ENCODE measurements at places on chromosomes 4 and X.

DNA sequence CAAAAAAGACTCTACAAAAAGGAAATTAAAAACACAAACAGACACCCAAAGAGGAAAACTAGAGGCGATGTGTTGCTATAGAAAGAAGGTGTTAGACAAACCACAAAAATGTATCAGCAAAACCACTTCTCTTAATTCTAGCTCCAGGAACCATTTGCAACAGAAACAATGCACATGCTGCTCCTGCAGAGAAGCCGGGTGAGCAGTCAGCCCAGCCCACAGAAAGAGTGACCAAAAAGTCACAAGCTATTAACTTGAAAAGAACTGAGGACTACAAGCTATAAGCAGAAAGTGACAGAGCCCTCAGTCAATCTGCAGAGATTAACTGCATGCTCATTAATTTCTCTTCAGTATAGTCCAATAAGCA is 96.2 kb upstream of the KLHL13 start:
- DNase-seq = no peak

- DNase-seq = no peak
Observed at GRCh38 chr4:138110815-138111214, 131.3 kb downstream of the SLC7A11 start.

DNA sequence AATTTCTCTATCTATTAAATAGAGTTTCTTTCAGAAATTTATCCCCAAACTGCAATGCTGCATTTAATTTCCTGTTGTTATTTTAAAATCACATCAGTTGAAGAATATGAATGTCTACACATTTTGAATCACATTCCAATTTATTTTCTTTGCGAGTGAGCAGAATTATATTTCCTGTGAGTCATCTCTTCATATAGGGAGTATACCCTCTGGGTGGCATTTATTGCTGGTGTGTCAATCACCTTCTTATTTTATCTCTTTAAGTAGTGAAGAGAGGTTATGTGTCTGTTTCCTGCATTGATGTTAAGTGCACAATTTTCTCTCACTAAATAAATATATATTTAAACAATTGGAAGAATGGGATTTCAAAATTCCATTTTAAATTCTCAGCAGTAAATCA is 511.0 kb upstream of the ATOH1 start:
- DNase-seq = no peak

- DNase-seq = no peak
Observed at GRCh38 chr4:139735381-139736273, 70.0 kb downstream of the MGST2 start.

GRCh38 chr4:78496021-78496643 is 55.4 kb upstream of the ANXA3 start:
- no peak for DNase-seq

DNA sequence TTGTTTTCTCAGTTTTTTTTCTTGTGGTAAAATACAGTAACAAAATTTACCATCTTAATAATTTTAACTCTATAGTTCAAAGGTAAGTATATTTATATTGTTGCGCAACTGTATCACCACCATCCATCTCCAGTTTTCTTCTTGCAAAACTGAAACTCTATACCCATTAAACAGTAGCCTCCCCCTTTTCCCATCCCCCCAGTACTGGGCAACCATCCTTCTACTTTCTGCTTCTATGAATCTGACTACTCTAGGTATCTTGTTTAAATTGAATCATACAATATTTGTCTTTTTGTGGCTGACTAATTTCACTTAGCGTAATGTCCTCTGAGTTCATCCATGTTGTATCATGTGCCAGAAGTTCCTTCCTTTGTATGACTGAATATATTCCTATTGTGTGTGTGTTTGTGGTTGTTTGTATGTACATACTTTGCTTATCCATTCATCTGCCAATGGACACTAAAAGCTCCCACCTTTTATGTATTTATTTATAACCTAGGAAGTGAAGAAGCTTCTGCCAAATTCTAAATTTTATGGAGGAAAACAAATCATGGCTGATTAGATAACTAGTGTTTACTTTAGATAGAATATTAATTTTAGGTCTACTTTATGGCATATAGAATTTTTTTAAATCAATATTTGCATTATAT is 10.0 kb downstream of the ABHD18 start:
- no peak for DNase-seq

- no peak for DNase-seq
Observed at GRCh38 chr4:105924341-105924740, 29.1 kb downstream of the NPNT start.

- no peak for DNase-seq
Observed at GRCh38 chr4:67575232-67576058, 16.9 kb downstream of the STAP1 start.

DNA sequence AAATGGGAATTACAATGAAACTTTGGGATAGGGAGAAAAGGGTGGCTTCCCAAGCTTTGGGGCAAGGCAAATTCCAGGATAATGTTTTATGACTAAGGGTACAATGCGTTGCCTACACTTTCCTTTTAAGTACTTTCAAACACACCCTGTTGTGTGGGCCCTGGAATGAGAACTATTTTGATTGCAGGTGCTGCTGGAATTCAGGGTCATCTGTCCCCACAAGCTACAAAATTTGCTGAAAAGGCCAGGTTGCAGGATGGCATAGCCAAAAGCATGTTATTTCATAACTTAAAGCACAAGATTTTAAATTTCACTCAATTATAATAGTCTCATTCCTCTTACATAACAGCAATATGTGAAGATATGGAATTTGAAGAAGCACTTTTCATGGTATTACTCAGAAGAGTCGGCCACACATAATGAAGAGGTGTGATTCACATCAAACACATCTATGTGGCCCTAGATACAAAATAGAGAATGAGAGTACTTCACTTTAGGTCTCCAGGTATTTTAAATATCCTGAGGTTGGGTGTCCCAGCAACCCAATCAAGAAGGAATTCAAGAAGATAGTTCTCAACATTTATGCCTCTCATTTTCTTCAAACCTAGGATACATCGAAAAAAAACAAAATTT is 89.3 kb downstream of the APBB2 start:
- no peak for DNase-seq
